ENCODE measurements at places on chromosomes 11 and 22.

- H3K27ac ChIP-seq = no peak overlapping the region
- H3K27me3 ChIP-seq = no peaks in the 10 kb centered on the region
- 0 out of 2 replicates have a peak, but pooled peaks cover 4% of the 10 kb centered on the region for H3K4me1 ChIP-seq
- DNase-seq = no peak
- no peak overlapping the region for H3K4me3 ChIP-seq
Observed at GRCh38 chr11:77966338-77966737, 28.1 kb downstream of the INTS4 start.

DNA sequence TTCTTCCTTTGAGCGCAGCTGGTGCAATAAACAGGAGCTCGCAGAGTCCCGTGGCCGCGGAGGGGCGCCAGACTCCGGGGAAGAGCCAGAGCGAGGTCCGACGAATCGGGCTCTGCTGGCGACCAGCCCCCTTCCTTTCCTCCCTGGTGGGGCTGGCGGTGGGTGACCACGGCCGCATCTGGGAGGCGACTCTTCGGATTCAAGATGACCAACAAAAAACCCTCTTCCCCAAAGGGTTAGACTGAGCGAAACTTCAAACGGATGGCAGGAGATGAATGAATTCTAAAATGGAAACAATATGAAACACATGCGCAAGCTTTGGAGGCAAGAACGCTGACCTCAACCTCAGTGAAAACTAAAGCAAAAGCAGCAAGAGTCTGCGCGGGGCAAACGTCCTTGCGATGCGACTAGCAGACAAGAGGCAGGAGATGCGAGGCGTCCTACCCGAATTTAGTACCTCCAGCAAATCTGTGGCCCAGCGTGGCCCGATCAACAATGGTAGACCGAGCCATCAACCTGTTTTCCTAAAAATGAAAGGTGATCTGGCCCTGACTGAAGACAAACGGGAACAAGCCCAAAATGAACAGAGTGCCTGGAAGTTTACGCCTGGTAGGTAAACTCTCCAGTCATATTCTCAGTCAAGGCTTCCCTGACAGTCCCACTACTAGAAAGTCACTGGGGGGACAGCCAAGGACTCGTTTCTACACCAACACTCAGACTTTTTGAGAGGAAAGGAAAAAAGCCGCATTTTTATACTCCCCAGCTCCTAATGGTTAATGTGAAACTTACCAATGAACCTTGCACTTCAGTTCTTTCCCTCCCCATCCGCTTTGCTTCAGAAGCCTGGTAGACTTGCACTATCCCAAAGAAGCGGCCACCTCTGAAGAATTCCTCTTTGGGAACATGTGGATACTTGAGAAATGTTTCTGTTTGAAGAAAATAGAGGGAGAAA is 11.6 kb downstream of the MMP3 start:
- H3K4me1 ChIP-seq = no peaks in the 10 kb centered on the region
- no peaks in the 10 kb centered on the region for H3K36me3 ChIP-seq
- peak; percentile 66 for DNase-seq
- no peaks in the 10 kb centered on the region for H3K27me3 ChIP-seq
- H3K27ac ChIP-seq = no peak overlapping the region

DNA sequence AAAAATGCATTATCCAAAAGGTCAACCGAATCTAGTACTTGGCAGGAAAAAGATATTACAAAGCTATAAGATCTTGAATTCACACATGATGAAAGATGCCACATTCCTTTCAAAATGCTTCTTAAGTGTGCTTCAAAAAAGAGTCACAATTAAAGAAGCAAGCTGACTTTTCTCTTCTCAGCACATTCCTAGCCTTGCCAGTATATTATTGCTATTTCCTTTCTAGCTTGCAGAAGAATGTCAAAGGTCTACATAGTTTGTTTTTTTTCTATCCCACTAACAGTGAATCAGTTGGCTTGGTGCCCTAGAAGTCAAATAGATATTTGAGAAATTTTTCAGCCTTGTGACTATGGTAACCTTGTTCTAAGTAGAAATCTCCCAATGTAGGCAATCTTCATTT is 56.8 kb downstream of the GUCY1A2 start:
- H3K27ac ChIP-seq = no peak overlapping the region
- no peaks in the 10 kb centered on the region for H3K36me3 ChIP-seq
- DNase-seq = no peak
- no peak overlapping the region for H3K4me3 ChIP-seq

- DNase-seq = no peak
- no peaks in the 10 kb centered on the region for H3K27me3 ChIP-seq
- H3K4me3 ChIP-seq = no peak overlapping the region
- 0 out of 2 replicates have a peak, but pooled peaks cover 2% of the 10 kb centered on the region for H3K36me3 ChIP-seq
- H3K27ac ChIP-seq = no peak overlapping the region
Observed at GRCh38 chr11:68067991-68068390, 29.2 kb downstream of the TCIRG1 start.

GRCh38 chr22:24059793-24060192 is 48.7 kb downstream of the CABIN1 start:
- no peaks in the 10 kb centered on the region for H3K27me3 ChIP-seq
- no peak overlapping the region for H3K27ac ChIP-seq
- H3K4me1 ChIP-seq = peaks cover 18% of the 10 kb centered on the region
- DNase-seq = no peak

GRCh38 chr11:64892838-64893193 is 14.4 kb upstream of the EHD1 start:
- no peak for DNase-seq
- H3K4me3 ChIP-seq = no peak overlapping the region
- H3K27me3 ChIP-seq = no peaks in the 10 kb centered on the region
- no peaks in the 10 kb centered on the region for H3K36me3 ChIP-seq
- 0 out of 2 replicates have a peak, but pooled peaks cover 2% of the 10 kb centered on the region for H3K4me1 ChIP-seq
- no peak overlapping the region for H3K27ac ChIP-seq

All from MM.1S (cell line).